ENCODE measurements at places on chromosomes 11 and 22.
A peak's percentile ranks its signal among the peaks of the same experiment; 100 is the strongest.

DNA sequence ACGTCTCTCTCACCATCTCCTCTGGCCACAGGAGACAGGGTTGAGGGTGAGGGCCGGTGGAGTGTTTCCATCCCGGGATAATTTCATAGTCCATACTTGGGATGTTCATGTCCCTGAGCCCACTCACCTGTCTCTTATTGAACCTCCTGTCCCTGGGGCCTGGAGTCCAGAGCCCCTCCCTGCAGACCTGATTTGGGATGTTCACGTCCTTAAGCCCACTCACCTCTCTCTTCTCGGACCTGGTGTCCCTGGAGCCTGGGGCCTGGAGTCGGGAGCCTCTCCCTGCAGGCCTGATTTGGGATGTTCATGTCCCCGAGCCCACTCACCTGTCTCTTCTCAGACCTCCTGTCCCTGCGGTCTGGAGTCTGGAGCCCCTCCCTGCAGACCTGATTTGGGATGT, 868.2 kb downstream of the BRD1 start:
- no peak for DNase-seq

DNA sequence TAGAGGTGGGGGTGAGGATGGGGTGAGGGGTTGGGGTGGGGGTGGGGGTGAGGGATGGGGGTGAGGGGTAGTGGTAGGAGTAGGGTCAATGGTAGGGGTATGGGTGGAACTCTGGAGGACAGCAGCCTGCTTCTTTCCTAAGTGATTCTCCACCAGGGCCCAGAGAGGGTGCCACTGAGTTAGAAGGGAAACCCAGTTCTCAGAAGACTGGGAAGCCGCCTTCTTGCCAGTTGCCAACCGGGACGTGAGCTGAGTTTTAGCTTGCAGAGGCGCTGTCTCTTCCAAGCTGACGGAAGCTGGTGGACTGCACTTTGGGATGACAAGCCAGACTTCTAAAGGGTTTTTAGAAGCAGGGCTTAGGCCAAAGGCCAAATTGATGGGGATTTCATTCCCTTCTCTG, 104.4 kb downstream of the NAT10 start:
- no peak for DNase-seq

DNA sequence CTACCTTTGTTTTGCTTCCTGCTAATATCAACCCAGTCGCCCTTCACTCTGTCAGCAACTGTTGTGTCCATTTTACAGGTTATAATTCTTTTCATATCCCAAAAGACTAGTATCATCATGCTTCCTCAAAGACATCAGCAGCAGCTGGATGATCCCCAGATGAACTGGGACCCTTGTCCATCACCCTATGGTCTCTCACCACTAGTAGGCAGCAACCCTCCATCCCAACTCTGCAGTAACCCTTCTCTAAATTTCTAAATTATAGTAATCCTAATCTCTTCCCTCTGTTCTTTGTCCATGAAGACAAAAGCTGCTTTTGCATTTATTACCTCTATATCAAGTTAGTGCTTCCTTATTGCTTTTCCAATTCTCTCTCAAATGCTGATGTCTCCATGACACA, 1025.8 kb downstream of the FAM181B start:
- no peak for DNase-seq

DNA sequence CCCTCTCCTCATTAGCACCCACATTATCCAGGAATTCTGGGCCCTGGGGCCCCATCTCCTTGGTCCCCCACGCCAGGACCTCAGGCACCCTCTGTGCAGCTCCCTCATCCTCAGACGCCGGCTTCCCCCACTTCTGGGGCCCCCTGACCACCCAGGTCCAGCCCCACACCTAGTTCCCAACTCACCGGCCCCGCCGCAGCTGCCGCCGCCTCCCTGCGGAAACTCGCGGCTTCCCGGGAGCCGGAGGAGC, at the start of gene PCSK7:
TSS of gene PCSK7 (minus strand) at position 232 of the 250 bp plus-strand sequence. CDS start 2,229 bp downstream, outside the sequence.
- DNase-seq, result peak; percentile 78

DNA sequence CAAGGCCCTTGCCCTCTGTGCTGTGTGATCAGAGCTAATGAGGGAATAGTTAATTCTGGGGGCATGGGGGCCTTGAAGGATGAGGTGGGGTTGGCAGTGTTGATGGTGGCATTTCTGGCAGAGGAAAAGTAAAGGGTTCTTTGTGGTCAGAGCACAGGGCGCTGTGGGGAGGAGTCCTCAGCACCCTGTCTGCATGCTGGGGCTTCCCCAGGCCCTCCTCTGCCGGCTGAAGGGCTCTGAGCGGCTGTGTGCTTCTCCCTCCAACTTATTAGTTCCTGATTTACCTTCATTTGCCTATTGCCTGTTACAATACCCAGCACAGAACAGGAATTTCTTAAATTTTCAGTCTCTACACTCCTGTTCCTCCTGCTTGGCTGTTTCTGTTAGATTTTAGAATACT, 122.8 kb downstream of the HIPK3 start:
- DNase-seq, result no peak

DNA sequence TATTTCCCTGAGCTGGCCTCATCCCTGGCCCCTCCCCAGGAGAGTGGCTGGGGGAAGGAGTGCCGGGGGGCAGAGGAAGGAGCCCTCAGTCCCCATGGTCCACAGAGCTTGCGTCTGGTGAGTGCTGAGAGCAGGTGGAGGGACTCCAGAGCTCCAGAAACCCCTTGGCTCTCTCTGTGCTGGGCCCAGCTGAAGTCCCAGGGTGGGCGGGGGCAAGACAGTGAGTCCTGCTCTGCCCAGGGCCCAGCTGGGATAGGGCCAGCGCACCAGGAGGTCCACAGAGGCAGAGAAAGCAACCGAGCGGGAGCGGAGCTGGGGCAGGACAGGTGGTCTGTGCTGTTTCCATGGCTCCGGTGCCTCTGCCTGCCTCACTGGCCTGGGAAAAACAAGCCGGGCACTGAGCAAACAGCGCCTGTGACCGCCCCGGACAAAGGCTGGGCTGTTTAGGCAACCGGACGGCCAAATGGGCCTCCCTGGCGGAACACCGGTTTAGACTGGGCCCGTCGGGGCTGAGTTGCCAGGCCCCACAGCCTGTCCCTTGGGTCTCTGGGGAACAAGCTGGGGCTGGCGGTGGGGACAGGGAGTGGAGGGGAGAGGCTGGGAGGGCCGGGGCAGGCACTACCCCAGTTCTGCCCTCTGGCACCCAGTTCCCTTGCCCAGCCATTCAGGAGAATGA, 34.1 kb upstream of the WNT7B start:
- no peak for DNase-seq
